ENCODE measurements at places on chromosomes 12 and 14.

- no peak for DNase-seq
Measured at GRCh38 chr12:2429032-2429431, 365.7 kb upstream of the FKBP4 start.

DNA sequence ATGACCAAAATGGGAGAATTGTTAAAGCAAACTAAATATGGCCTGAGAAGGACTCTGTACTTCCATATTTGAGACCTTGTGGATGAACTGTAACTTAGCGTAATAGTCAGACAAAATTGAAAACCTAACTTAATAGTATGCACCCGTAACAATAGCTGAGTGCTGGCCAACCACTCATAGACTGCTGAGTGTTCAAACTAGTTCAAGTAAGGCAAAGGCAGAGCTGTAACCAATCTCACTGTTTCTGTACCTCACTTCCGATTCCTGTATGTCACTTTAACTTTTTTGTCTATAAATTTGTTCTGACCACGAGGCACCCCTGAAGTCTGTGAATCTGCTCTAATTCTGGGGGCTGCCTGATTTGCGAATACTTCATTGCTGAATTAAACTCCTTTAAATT is 27.0 kb upstream of the OS9 start:
- DNase-seq: no peak

- no peak for DNase-seq
Measured at GRCh38 chr12:130988261-130988660, 34.6 kb downstream of the ADGRD1 start.

- DNase-seq: no peak
Measured at GRCh38 chr12:24356240-24356804, 406.9 kb upstream of the SOX5 start.

DNA sequence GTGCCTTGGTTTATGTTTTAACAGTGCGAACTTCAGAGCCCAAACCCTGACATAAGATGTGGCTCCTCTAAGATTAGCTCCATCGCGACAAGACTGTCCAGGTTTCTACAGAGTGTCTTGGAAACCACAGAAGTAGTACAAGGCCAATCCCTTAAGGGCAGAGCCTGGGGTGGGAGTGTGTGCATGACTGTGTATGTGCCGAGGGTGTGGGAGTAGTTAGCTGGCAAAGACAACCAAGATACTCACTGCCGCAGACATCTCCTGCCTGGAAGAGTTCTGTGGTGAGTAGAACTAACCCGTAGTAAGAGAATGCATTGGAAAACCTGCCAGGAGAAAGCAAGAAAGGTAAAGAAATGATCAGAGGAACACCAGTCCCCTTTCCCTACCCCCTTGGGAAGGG is 54.1 kb downstream of the DAO start:
- no peak for DNase-seq

- no peak for DNase-seq
Measured at GRCh38 chr12:65005716-65006115, 115.4 kb downstream of the WIF1 start.

GRCh38 chr14:42110167-42110566 is 503.5 kb downstream of the LRFN5 start:
- no peak for DNase-seq

- no peak for DNase-seq
Measured at GRCh38 chr12:41365653-41366171, 177.6 kb downstream of the PDZRN4 start.

GRCh38 chr14:55302367-55303124 is 31.3 kb downstream of the FBXO34 start:
- no peak for DNase-seq

DNA sequence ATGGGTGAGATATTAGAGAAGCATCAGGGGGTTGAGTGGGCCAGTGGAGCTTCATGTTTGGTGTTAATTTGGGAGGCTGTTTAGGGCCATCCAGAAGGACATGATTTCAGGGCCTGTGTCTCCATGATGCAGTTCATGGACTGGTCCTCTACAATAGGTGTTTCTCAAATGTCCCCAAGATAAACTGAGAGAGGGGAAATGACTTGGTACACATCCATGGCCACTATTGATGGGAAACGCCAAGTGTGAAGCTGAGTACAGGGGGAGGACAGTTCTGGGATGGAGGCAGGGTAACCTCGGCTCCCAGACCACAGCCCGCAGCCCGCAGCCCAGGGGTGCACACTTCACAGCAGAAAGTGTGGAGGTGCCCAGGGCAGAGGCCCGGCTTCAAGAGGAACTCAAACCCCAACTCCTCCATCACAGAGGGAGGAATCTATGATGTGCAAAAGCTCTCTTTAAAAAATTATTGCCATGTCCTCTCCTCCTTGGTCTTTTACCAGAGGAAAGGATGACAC is 33.3 kb downstream of the CACNA2D4 start:
- DNase-seq: no peak

GRCh38 chr12:30006021-30006420 is 222.3 kb upstream of the TMTC1 start:
- no peak for DNase-seq

GRCh38 chr12:65505386-65506121 is 227.1 kb downstream of the MSRB3 start:
- no peak for DNase-seq

DNA sequence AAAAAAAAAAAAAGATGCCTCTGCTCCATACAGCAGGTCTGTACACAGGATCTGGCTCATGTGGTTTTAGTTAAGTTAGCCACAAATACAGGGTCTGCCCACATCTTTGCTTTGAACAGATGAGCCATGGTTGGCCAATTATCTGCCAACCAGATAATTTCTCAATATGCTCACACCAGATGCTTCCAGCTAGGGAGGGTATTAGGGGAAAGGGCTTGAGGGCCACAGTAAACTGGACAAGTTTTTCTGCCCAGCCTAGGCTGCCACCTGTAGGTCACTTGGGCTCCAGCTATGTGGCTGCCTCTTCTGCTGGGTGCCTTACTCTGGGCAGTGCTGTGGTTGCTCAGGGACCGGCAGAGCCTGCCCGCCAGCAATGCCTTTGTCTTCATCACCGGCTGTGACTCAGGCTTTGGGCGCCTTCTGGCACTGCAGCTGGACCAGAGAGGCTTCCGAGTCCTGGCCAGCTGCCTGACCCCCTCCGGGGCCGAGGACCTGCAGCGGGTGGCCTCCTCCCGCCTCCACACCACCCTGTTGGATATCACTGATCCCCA is 776 bp downstream of the RDH5 start:
- DNase-seq: no peak

- no peak for DNase-seq
Measured at GRCh38 chr14:31718585-31718984, 157.4 kb downstream of the NUBPL start.

DNA sequence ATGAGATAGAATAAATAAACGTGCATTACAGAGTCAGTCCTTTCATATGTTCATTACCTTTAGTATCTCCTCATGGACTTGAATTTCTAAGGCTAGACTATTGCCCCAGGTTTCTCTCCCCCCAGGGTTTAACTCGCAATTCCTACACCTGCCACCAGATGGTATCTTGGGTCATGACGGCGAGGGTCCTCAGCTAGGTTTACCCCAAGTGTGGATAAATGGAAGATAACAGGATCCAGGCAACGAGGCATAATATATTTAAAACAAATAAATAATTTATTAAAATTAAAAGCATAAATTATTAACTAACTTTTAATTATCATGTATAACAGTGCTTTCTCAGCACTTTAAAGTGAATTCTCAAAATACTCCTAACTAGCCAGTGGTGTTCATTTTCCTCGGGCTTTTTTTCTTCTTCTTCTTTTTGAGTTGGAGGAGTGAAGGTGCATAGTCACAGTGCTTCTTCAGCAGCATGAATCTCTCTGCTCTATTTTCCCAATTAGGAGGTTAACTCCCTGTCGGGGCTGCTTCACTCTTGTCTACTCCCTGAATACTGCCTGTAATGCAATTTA is 243.5 kb upstream of the CAND1 start:
- peak; percentile 74 for DNase-seq

GRCh38 chr12:128190614-128191013 is 76.4 kb upstream of the TMEM132C start:
- DNase-seq: no peak

GRCh38 chr14:55451398-55451797 is 11.0 kb upstream of the TBPL2 start:
- DNase-seq: no peak

DNA sequence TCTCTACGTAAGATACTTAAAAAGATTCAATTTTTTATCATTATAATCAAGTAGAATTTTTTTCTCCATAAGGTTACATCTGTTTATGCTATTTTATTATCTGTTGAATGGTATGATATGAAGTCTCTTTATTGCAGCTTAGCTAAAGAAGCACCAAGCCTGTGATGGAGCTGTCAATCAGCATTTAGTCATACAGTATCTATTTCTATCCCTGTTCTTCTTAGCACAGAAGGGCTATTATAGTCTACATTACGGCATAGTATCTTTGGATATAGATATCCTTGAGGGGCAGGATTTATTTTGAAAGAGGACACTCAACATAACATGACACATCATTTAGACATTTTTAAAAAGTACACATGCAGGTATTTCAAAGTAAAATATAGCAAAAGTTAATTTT is 277.1 kb downstream of the FOXG1 start:
- no peak for DNase-seq

Data from activated naive CD4-positive, alpha-beta T cell treated with anti-CD3 and anti-CD28 coated beads, Interleukin-2, amount 50 U/mL, for 72 hours (primary cell).